ENCODE measurements at places on chromosomes 3 and 15. TPM values are rescaled to one million over a fixed set of nuclear protein-coding genes. Genes with fewer than 3 reads are reported as not detected.

MUC20 gene
- total RNA-seq = 0.81 TPM

GRCh38 chr3:54146506-54147239 lies 24.3 kb downstream of the CACNA2D3 start:
- no peak overlapping the region for H3K27ac ChIP-seq
- H3K4me1 ChIP-seq = no peaks in the 10 kb centered on the region

- no peaks in the 10 kb centered on the region for H3K36me3 ChIP-seq
- no peak overlapping the region for H3K27ac ChIP-seq
- no peaks in the 10 kb centered on the region for H3K27me3 ChIP-seq
- no peak for DNase-seq
- no peaks in the 10 kb centered on the region for H3K4me1 ChIP-seq
- H3K4me3 ChIP-seq = no peak overlapping the region
These were observed 14.2 kb upstream of the ULK3 start for GRCh38 chr15:74857082-74857655.

GRCh38 chr3:120506828-120507774 lies 56.3 kb upstream of the FSTL1 start:
- H3K4me1 ChIP-seq = peaks cover 17% of the 10 kb centered on the region
- H3K4me3 ChIP-seq = no peak overlapping the region
- H3K36me3 ChIP-seq = no peaks in the 10 kb centered on the region
- DNase-seq = peak; percentile 74

GRCh38 chr3:47984075-47984728 lies 32.0 kb downstream of the MAP4 start:
- H3K36me3 ChIP-seq = no peaks in the 10 kb centered on the region
- H3K27ac ChIP-seq = no peak overlapping the region
- peaks cover 13% of the 10 kb centered on the region for H3K4me1 ChIP-seq
- peak; percentile 27 for DNase-seq
- H3K27me3 ChIP-seq = no peaks in the 10 kb centered on the region

DNA sequence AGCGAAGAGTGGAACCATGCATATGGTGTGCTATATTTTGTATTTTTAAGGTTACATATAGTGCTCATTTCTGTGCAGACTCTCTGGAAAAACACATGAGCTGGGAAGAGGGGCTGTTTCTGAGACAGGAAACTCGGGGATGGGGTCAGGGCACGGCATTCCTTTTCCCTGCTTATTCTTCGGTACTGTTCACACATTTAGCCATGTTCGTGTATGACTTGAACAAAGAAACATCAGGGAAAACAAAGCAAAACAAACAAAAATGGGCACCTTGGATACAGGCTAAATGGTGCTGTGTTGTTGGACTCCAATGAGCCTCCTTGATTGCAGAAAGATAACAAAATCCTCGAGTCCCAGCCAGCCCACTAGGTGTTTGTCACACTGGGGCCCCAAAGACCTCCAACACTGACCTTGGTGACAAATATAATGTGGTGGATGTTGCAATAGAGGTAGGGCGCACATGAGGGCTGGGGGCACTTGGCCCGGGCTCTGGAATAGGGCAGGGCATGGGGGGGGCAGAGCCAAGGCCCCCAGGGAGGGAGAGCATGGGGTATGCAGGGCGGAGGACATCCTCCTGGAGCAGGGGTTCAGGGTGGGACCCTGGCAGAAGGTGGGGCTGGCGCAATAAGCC lies 19.3 kb downstream of the DNASE1L3 start:
- no peak overlapping the region for H3K27ac ChIP-seq
- H3K36me3 ChIP-seq = no peaks in the 10 kb centered on the region
- no peak overlapping the region for H3K4me3 ChIP-seq
- peak; percentile 81 for DNase-seq
- H3K27me3 ChIP-seq = no peaks in the 10 kb centered on the region

- no peaks in the 10 kb centered on the region for H3K36me3 ChIP-seq
- no peak overlapping the region for H3K27ac ChIP-seq
- peaks cover 28% of the 10 kb centered on the region for H3K27me3 ChIP-seq
- peaks cover 7% of the 10 kb centered on the region for H3K4me1 ChIP-seq
- no peak overlapping the region for H3K4me3 ChIP-seq
These were observed 56.2 kb upstream of the TSEN2 start for GRCh38 chr3:12428126-12428525.

GRCh38 chr3:109355625-109356441 lies 18.5 kb upstream of the DPPA4 start:
- H3K27ac ChIP-seq = no peak overlapping the region
- H3K4me3 ChIP-seq = no peak overlapping the region

- H3K27me3 ChIP-seq = no peaks in the 10 kb centered on the region
- no peak for DNase-seq
- H3K4me3 ChIP-seq = no peak overlapping the region
- no peak overlapping the region for H3K27ac ChIP-seq
These were observed 345.2 kb downstream of the VPS13C start for GRCh38 chr15:61715082-61715481.

FOXB1 gene
- not detected for total RNA-seq

GOLGA6L7 gene
- total RNA-seq = not detected

TMEM212 gene
- not detected for total RNA-seq

GRCh38 chr3:129908417-129908816 lies 14.9 kb upstream of the TMCC1 start:
- H3K27ac ChIP-seq = no peak overlapping the region
- H3K27me3 ChIP-seq = no peaks in the 10 kb centered on the region
- no peaks in the 10 kb centered on the region for H3K36me3 ChIP-seq
- peak; percentile 49 for DNase-seq

DNA sequence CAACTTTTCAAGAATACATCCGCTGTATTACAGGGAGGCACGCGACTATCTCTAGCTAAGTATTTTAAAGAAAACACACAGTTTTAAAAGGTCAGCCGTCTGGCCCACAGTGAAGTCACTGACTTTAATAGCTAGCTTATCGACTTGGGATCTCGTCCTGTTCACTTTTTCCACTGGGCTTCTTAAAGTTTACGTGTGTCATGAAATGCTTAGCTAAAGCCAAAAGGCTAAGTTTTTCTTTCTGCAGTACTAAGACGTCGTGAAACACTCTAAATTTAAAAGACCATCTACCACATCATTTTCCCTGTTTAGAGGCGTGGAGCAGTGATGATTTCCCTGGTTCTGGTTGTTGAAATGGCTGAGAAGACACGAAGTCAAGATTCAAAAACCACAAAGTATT lies 27.1 kb downstream of the LRIG1 start:
- no peaks in the 10 kb centered on the region for H3K36me3 ChIP-seq
- H3K27me3 ChIP-seq = no peaks in the 10 kb centered on the region
- DNase-seq = peak; percentile 95

DNA sequence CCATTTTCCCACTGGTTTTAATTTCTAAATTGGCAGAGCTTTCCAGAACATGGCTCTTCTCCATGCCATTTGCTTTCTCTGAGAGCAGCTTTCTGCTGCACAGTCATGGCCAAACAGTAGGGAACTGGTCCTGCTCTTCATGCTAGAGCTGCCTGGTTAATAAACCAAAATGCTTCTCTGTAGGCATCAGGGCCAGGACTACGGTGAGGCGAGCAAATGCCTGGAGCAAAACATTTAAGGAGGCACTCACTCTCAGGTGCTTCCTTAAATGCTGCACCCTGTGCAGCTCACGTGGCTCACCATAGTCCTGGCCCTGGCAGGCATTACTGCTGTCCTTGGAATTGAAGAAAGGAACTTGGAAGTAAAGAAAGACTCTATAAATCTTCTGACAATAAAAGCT lies 48.5 kb upstream of the PPP2R3A start:
- no peak for DNase-seq
- no peaks in the 10 kb centered on the region for H3K4me1 ChIP-seq
- H3K27me3 ChIP-seq = no peaks in the 10 kb centered on the region

DNA sequence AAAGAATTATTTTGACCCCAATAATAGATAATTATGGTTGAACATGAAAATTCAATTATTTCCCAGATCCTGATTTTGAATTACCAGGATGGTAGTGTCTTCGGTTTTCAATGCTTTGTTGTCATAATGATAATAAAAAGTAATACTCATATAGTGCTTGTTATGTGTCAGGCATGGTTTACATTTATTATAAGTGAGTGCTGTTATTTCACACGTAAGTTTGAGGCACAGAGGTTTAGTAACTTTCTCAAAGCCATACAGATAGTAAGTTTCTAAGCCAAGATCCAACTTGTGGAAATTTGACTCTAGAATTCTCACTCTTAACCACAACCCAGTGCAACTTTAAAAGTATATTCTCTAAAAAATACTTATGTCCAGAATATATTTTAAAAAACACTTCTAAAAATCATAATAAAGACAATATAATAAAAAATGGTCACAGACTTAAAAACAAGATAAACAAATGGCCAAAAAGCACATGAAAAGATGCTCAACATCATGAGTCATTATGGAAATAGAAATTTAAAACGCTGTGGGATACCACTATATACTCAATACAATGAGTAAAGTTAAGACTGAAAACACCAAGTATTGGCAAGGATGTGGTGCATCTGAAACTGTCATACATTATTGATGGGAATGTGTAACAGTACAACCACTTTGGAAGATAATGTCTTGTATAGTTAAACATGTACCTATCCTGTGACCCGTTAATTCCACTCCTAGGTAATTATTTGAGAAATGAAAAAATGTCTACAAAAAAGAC lies 45.2 kb downstream of the SPRED1 start:
- H3K27me3 ChIP-seq = no peaks in the 10 kb centered on the region
- H3K4me1 ChIP-seq = no peaks in the 10 kb centered on the region
- H3K4me3 ChIP-seq = no peak overlapping the region
- no peak for DNase-seq

- peak overlapping the region; percentile 95 for H3K27ac ChIP-seq
- H3K4me3 ChIP-seq = no peak overlapping the region
- H3K27me3 ChIP-seq = no peaks in the 10 kb centered on the region
- peak; percentile 68 for DNase-seq
- no peaks in the 10 kb centered on the region for H3K36me3 ChIP-seq
These were observed 10.2 kb upstream of the DLL4 start for GRCh38 chr15:40918799-40919392.

GOLGA8S gene
- total RNA-seq = 0.55 TPM

ITIH1 gene
- not detected for total RNA-seq

ANKUB1 gene
- total RNA-seq = not detected
